ENCODE measurements at places on chromosomes 7 and 10. TPM values are rescaled to one million over a fixed set of nuclear protein-coding genes. Genes with fewer than 3 reads are reported as not detected.

DNA sequence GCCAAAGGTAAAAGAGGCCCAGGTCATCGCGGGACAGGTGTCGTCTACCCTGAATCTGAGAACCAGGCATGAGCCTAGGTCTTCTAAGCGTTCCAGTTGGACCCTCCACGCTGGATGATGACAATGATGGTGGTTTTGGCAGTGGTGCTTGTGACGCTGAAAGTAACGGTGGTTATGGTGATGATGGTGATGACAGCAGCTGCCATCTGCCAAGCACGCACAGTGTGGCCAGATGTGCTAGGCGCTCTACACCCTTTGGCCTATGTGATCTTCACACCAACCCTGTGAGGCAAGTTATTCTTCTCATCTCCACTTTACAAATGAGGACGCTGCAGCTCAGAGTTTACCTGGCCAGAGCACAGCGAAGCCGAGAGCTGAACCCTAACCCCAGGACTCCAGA lies 93.9 kb downstream of the FAM53B start:
- no peak for DNase-seq

DNA sequence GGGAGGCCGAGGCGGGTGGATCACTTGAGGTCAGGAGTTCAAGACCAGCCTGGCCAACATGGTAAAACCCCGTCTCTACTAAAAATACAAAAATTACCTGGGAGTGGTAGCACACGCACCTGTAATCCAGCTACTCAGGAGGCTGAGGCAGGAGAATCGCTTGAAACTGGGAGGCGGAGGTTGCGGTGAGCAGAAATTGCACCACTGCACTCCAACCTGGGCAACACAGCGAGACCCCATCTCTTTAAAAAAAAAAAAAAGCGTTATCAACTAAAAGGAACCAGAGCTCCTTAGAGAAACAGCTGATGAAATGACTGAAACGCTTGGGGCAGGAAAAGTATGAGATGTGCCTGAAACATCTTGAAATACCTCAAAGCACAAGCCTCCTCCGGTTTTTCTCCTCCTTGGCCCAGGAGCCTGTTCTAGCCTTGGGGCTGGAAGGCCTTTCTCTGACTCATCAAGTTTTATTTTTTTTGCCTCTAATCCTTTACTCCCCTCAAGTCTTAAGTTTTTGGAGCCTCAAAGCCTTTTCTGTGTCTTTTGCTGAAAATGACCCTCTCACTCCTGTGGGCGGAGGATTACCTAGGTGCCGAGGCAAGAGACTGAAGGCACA lies 2.6 kb upstream of the METTL27 start:
- no peak for DNase-seq

- no peak for DNase-seq
These were observed 44.8 kb downstream of the GNAT3 start for GRCh38 chr7:80467069-80467468.

- no peak for DNase-seq
These were observed 106.6 kb downstream of the NPY start for GRCh38 chr7:24390376-24391157.

DNA sequence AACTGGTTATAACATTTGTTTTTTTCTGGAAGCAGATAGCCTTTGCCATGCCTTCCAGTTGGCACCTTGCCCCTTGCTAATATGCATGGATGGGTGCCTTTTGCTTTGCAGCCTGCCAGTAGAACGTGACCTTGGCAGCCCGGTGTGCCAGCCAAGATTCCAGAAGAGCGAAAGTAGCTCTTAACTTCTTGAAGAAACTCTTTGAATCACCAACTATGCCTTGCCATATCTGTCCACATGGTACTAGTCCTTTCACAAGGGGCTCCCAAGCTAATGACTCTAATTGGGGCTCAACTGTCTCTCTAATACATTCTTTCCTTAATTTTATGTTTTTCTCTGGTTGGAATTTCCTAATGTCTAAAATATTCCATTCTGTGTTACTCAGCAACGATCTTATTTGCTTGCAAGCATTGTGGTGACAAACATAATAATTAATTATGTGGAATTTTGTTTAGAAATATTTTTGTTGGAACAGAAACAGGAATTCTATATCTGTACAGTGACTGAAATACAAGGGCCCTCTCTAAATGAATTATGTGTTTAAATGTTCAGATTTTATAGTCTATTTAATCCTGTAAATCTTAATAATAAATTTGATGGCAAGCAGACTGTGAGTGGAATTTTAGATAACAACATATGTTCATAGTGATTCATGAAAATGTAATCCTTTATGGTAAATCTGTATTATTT lies 45.8 kb downstream of the HDAC9 start:
- DNase-seq, result no peak

DNA sequence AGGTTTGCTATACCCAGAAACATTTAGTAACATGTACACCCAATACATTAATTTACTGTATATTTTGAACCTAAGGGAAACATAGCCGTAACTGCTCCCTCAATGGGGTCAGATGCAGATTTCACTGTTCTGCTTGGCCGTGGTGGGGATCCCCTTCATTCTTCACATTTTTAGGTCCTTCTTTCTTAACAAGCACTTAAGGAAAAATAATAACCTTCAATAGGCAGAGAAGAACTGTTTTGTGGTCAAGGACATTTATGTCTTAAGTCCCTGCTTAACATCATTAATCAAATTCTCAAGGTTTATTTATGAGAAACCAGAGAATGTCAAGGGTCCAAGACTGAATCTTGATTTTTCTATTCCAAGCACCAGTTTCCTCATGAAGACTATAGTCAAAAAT lies 592.1 kb upstream of the ANKRD30A start:
- DNase-seq, result no peak

DNA sequence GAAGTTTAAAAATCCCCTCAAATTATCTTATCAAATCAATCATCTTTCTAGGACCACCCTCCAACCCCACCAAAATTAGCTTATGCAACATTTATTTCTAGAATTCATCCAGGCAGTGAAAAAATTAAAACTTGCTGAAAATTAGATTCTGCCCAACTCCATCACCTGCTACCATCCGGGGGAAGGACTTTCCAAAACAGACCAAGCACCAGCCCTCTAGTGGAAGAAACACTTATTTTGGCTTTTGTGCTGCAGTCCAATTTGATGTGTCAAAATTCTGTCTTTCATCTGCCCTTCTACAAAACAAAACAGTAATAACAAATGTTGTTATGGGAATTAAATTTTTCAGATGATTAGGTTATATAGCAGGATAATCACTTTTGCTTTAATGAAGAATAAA lies 35.1 kb downstream of the GCC1 start:
- no peak for DNase-seq

DNA sequence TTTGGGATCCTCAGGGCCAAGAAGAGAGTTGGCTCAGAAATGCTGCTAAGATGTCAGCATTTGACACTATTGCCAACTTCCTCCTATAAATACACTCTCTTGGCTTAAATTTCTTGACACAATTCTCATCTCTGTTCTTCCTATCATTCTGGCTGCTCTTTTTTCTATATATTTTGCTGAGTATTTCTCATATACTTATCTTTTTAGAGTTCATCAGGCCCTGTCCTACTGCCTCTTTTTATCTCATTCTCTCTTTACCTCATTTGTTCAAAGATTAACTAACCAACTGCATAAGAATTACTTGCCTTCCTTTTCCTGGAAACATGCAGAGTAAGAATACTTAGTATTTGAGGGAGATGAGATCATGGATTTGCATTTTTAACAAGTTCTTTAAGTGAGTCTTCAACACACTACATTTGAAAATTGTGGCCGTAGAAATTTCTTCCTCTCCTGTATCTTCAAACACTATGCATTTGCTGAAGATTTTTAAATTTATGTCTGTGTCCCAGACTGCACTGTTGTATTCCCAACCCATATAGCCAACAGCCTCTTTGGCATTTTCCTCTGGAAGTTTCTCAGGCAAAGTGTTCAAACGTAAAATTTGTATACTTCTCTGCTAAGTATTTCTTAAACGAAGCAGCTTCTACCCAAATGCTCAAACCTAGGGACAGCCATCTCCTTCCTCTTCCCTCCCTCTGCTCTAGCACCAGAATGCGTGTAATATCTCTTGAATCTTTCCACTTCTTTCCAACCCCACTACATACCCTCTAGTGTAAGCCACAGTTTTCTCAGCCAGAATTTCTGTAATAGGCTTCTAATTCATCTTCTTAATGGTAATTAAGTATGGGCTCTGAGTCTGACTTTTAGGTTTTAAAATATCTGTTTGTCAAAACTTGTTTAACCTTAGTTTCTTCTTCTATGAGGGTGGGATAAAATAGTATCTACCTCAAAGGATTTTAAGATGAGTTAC lies 35.5 kb downstream of the ARL4A start:
- no peak for DNase-seq

GRCh38 chr7:125599387-125599786 lies 669.8 kb upstream of the POT1 start:
- DNase-seq, result peak; percentile 9

GRCh38 chr10:31041011-31041410 lies 9.3 kb upstream of the ZNF438 start:
- DNase-seq, result no peak

GRCh38 chr7:137762334-137762733 lies 84.4 kb downstream of the DGKI start:
- DNase-seq, result no peak

DNA sequence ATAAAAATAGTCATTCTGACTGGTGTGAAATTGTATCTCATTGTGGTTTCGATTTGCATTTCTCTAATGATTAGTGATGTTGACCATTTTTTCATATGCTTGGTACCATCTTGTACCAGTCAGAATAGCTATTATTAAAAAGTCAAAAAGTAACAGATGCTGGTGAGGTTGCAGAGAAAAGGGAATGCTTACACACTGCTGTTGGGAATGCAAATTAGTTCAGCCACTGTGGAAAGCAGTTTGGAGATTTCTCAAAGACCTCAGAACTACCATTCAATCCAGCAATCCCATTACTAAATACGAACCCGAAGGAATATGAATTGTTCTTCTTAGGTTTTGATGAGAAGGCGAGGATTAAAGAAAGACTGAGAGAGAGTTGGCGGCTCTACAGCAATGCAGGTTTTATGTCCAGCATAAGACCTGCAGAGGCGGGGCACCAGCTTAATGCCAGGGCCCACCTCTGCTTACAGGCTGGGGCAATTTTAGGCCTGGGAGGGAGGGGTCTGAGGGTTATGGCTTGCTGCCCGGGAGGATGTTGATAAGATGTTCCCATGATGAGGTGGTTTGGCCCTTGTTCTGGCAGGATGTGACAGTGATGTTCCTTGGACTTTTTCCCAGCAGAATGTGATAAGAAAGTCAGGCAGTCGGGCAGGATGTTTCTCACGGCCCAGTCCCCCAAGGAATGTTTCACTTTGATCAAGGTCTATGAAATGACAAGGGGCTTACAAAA lies 74.4 kb downstream of the MEST start:
- DNase-seq, result no peak

GRCh38 chr10:127715782-127716378 lies 21.1 kb upstream of the FOXI2 start:
- peak; percentile 53 for DNase-seq

DNA sequence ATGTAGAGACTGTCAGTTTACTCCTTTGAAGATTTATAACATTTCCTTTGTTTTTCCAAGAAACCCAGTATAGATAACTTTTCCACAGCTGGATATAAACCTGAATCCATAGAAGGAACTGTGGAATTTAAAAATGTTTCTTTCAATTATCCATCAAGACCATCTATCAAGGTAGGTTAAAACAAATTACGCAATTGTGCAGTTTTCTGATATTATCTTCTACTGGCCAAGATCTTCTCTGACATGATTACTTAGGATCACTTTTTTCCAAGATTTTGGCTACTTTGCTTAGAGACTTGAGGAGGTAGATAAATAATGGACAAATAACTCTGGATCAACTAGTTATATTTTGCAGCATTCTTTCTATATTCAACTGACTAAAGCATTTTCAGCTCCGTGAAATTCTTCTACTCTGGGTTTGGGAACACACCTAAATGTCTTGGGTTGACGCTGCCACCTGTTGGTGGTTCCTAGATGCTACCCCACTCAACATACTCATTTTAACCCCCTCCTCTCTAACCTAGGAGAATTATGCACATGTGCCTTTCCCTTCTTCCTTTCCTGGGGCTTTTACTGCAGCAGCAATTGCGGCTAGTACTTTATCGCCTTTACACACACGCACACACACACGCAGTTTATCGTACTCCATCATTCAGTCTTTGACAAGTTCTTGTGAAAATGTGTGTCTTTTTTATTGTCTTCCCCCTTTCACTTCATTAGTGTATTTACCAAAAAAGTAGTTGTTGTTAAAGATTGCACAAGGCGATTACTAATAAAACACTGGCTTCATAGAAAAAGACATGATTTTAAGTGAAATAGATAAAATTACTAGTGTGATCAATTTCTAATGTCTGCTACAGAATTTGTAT lies 32.7 kb downstream of the ABCB5 start:
- DNase-seq, result peak; percentile 70

GRCh38 chr7:44380831-44381493 lies 55.6 kb upstream of the CAMK2B start:
- no peak for DNase-seq

GRCh38 chr10:95606922-95607321 lies 45.8 kb upstream of the SORBS1 start:
- no peak for DNase-seq

- DNase-seq, result no peak
These were observed 162.7 kb downstream of the RPS24 start for GRCh38 chr10:78196396-78196795.

DNA sequence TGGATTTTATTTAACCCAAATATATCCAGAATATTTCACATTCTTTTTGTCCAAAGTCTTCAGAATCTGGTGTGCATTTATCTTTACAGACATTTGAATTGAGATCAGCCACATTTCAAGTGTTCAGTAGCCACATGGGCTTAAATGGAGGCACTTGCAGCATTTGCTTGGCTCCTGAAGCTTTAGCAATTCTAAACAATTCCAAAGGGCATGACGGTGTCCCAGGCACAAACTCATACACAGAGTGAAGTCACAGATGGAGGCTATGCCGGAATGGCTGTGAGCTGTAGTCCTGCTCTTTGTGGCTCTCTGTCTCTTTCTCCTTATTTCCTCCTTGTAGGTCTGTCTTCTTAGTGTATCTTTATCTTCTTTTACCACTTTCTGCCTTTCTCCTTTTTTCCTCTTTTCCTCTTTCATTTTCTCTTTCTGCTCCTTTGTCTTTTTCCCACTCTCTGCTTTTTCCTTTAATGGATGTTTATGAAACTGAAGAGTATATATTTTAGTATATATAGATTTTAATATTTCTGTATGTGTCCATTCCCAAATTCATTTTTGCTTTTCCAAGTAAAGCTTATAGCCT lies 7.7 kb downstream of the AGBL3 start:
- DNase-seq, result no peak

LSM5 gene
- 80.2 TPM for total RNA-seq

LRRC18 gene
- total RNA-seq, result not detected

AVPI1 gene
- total RNA-seq, result 5.8 TPM

MCM10 gene
- 44.5 TPM for total RNA-seq

PKD2L1 gene
- not detected for total RNA-seq

SPDYE6 gene
- total RNA-seq, result not detected

RGR gene
- 1.9 TPM for total RNA-seq

NODAL gene
- total RNA-seq, result not detected

FAM237B gene
- not detected for total RNA-seq

MSS51 gene
- total RNA-seq, result 2.2 TPM

All from neural progenitor cell (in vitro differentiated cells).